HS-5 (cell line): ENCODE measurements at places on chromosomes 5 and 9.
A peak's percentile ranks its signal among the peaks of the same experiment; 100 is the strongest.

- no peak for DNase-seq
Observed at GRCh38 chr9:88342246-88342645, 46.0 kb upstream of the SPIN1 start.

DNA sequence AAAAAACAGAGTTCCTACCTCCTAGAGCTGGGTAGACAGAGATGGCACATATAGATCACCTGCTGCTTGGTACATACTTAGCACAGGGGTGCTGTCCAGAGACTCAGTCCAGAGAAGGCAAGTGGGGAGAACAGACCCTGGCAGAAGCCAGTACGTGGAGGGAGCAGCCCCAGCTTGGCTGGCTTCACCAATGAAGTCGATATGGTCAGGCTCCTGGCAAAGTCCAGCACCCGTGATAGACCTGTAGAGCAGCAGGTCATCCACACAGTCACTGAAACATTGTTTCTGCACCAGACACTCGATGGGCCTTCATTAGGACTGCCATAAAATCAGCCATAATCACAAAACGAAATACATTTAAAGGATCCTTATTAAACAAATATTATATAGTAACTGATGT is 45.8 kb downstream of the WHRN start:
- no peak for DNase-seq

DNA sequence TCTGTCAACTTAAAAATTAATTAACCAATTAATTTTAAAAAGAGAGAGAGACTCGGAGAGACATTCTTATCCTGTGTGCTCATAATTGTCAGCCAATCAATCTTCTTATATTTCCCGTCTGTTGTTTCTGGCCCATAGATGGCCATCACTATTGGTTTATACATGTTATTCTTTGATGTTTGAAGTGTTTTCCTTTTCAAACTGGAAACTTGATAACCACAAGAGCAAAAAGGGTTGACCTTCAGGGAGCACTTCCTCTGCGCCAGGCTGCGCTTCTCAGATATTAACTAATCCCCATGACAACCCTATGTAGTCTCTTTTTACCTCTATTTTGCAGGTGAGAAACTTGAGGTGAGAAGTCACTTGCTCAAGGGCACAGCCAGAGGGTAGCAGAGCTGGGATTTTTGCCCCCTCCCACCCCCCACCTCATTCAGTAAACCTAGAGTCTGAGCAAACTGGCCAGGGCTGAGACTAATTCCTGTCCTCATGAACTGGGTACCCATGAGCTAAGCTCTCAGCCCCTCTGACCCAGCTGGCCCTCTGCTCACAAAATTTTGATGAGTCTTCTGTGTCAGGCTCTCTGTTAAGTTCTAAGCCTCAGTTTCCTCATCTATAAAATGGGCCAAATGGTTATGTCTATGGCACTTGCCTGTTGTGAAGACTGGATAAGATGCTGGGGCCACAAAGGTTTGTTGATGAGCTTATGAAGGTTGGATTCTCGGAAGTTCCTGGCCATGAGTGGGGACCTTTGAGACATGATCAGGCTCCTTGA is 86.0 kb upstream of the SH3PXD2B start:
- DNase-seq: no peak

DNA sequence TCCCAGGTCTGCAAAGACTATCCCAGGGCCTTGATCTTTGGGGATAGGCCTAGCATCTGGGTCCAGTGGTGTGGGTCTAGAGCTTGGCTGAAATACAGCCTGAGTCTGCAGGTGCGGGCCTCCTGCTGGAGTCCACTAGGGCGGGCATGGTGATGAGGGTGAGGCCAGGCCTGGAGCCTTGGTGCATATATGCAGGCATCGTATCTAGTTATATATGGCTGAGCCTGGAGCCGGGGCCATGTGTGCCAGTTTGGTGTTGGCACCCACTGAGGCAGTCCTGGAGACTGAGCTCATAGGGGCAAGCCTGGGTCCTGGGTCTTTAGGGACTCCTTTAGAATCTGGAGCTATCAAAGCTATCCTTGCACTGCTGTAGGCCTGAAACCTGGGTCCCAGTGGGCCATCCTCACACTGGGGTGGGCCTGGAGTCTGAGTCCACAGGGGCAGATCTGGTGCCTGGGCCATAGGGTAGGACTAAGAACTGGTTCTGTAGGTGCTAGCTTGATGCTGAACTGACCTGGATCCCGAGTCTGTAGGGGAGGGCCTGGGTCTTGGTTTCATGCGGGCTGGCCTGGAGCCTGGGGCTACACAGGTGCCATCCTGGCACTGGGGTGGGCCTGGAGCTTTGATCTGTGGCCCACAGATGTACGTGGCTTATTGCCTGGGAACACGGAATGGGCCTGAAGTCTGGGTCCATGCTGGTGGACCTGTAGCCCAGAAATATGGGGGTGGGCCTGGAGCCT is 346.5 kb upstream of the MEF2C start:
- DNase-seq: no peak

DNA sequence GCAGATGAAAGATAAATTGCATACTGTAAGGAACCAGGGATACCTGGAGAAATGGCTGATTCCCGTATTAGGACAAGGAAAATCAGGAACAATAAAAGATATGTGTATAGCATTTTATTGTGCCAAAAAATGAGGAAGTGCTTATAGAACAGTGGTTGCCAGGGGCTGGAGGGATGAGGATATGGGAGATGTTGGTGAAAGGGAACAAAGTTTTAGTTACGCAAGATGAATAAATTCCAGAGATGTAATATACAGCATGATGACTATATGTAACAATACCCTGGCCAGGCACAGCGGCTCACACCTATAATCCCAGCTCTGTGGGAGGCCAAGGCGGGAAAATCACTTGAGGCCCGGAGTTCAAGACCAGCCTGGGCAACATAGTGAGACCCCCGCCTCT is 101.8 kb downstream of the CDK5RAP2 start:
- peak; percentile 3 for DNase-seq

DNA sequence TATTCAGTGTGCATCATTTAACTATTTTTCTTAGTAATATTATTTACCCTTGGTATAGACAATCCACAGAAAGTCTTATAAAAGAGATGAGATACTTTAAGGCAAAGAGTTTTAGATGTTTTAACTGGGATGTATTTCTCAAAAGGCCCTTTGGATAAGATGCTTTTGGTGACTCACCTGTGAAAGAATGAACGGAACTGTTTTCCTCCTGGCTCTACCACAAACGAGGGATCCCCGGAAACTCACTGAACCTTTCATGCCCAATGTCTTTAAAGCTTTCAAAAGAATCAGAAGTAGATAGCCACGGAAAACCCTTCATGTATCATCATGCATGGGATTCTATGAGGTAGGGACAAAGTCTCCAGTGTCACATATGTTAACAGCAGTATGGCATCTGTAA is 1.6 kb downstream of the ZNF782 start:
- no peak for DNase-seq

- peak; percentile 39 for DNase-seq
Observed at GRCh38 chr9:70525519-70525918, 111.1 kb upstream of the KLF9 start.

GRCh38 chr5:64576250-64576649 is 70.4 kb downstream of the RGS7BP start:
- peak; percentile 34 for DNase-seq

GRCh38 chr9:121296213-121297127 is 28.5 kb downstream of the GSN start:
- DNase-seq: no peak

DNA sequence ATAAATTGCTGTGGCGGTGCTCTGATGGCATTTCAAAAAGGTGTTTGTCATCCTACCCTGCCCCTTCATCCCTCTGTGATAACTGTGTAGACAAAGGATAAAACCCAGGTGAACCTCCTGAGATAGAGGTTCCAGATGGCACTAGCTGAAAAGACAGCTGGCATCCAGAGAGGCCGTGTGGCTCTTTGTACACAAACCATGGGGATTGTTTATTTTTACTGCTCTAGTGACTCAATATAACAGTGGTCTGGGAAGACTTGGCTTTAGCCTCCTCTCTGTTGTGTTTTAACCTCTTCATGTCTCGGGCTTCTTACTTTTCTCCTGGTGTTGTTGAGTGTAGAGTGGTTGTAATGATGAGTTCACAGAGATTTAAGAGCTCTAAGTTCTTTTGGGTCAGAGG is 48.8 kb downstream of the SH3GL2 start:
- no peak for DNase-seq

DNA sequence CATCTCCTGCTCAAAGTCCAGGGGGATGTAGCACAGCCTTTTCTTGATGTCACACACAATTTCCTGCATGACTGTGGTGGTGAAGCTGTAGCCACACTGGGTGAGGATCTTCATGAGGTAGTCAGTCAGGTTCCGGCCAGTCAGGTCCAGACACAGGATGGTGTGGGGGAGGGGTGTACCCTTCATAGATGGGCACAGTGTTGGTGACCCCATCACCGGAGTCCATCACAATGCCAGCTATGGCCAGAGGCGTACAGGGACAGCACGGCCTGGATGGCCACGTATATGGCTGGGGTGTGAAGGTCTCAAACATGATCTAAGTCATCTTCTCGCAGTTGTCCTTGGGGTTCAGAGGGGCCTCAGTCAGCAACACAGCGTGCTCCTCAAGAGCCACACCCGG is 19.7 kb upstream of the SPZ1 start:
- no peak for DNase-seq

- DNase-seq: no peak
Observed at GRCh38 chr9:121700165-121700831, 48.9 kb downstream of the DAB2IP start.
